PC-3 (cell line): ENCODE measurements at places on chromosomes 5 and 9. TPM values are rescaled to one million over a fixed set of nuclear protein-coding genes. Genes with fewer than 3 reads are reported as not detected.

DNA sequence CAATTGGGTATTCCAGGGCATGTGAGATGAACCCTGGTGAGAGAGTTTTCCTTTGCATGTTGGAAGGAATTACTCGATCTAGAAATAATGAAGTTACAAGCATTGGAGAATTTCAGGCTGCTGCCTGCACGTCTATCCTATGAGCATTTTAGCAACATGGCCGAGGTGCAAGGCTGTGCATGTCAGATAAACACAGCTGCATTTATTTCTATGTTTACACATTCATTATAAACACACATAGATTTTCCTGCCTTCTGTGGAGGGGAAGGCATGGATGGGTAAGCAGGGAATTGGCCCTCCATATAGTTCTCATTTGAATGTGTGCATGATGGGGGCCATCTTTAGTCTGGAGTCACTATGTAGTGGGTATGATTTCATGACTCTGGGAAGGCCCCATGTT lies 42.3 kb downstream of the AOPEP start:
- no peaks in the 10 kb centered on the region for H3K27me3 ChIP-seq
- no peaks in the 10 kb centered on the region for H3K36me3 ChIP-seq
- no peak overlapping the region for H3K27ac ChIP-seq
- H3K4me3 ChIP-seq: no peak overlapping the region
- no peak for DNase-seq
- H3K4me1 ChIP-seq: no peaks in the 10 kb centered on the region

The SPINK7 gene
- 0.15 TPM in 1 of 2 replicates, not detected in the other for total RNA-seq

DNA sequence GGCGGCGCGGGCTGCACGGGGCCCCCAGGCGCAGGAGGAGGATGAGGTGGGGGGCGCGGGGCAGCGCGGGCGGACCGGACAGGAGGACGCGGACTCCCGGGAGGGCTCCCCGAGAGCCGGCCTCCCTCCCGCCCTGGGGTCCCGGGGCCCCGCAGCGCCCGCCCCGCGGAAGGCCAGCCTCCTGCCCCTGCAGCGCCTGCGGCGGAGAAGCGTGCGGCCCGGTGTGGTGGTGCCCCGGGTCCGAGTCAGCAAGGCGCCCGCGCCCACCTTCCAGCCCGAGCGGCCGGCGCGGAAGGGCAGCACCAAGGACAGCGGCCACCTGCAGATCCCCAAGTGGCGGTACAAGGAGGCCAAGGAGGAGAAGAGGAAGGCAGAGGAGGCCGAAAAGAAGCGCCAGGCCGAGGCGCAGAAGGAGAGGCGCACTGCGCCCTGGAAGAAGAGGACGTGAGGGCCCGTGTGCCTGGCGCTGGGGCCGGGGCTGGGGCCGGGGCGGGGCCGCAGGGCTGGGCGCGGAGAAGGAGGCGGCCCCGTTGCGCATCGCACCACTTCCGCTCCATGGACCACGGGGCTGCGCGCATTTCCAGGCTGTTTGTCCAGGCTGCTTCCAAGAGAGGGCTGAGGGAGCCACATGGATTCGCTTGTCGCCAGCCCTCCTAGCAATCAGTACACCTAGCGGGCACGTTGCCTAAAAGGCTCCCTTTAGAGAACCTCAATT lies 86.0 kb downstream of the ANKRD33B start:
- no peak overlapping the region for H3K27ac ChIP-seq
- no peak overlapping the region for H3K4me3 ChIP-seq
- H3K4me1 ChIP-seq: no peaks in the 10 kb centered on the region

GRCh38 chr9:6757132-6757455 lies 679 bp upstream of the KDM4C start:
- no peaks in the 10 kb centered on the region for H3K36me3 ChIP-seq
- no peaks in the 10 kb centered on the region for H3K27me3 ChIP-seq
- peak overlapping the region; percentile 81 for H3K27ac ChIP-seq
- DNase-seq: peak; percentile 66

- peaks cover 14% of the 10 kb centered on the region for H3K4me1 ChIP-seq
- no peak overlapping the region for H3K4me3 ChIP-seq
- H3K27ac ChIP-seq: no peak overlapping the region
- H3K36me3 ChIP-seq: no peaks in the 10 kb centered on the region
- DNase-seq: no peak
Measured at GRCh38 chr9:132032238-132032950, 47.3 kb downstream of the MED27 start.

The EIF4EBP3 gene
- total RNA-seq: not detected in 2 replicates

GRCh38 chr9:110762783-110763182 lies 94.2 kb downstream of the MUSK start:
- DNase-seq: no peak
- H3K27me3 ChIP-seq: no peaks in the 10 kb centered on the region
- H3K4me1 ChIP-seq: no peaks in the 10 kb centered on the region; the same call in 1 of the 2 replicates
- H3K4me3 ChIP-seq: no peak overlapping the region
- H3K27ac ChIP-seq: no peak overlapping the region

GRCh38 chr9:127608104-127608966 lies 3.7 kb upstream of the STXBP1 start:
- DNase-seq: peak; percentile 82
- H3K36me3 ChIP-seq: no peaks in the 10 kb centered on the region
- H3K4me1 ChIP-seq: peaks cover 12% of the 10 kb centered on the region; the same call in 1 of the 2 replicates

DNA sequence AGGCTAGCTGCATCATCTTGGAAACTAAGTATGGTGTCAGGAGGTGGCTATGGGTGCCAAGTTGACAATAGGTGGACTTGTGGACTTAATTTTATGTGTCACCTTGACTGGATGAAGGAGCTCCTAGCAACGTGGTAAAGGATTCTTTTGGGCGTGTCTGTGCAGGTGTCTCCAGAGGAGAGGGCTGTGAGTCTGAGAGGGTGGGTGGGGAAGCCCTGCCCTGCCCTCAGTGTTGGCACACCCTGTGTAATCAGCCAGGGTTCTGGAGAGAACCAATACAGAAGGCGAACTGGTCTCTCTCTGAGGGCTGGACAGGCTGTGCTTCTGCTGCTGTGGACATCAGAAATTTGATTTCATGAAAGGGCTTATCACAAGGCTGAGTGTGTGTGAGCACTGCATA lies 61.0 kb downstream of the GTF3C4 start:
- H3K27ac ChIP-seq: no peak overlapping the region
- H3K4me3 ChIP-seq: no peak overlapping the region
- H3K27me3 ChIP-seq: no peaks in the 10 kb centered on the region
- no peaks in the 10 kb centered on the region for H3K36me3 ChIP-seq

- no peak overlapping the region for H3K27ac ChIP-seq
- DNase-seq: peak; percentile 40
- H3K27me3 ChIP-seq: no peaks in the 10 kb centered on the region
- 0 out of 2 replicates have a peak, but pooled peaks cover 7% of the 10 kb centered on the region for H3K36me3 ChIP-seq
- no peaks in the 10 kb centered on the region for H3K4me1 ChIP-seq
Measured at GRCh38 chr5:90792725-90793124, 234.1 kb downstream of the ADGRV1 start.

The SYK gene
- 12.9 and 14.6 TPM in 2 replicates for total RNA-seq

DNA sequence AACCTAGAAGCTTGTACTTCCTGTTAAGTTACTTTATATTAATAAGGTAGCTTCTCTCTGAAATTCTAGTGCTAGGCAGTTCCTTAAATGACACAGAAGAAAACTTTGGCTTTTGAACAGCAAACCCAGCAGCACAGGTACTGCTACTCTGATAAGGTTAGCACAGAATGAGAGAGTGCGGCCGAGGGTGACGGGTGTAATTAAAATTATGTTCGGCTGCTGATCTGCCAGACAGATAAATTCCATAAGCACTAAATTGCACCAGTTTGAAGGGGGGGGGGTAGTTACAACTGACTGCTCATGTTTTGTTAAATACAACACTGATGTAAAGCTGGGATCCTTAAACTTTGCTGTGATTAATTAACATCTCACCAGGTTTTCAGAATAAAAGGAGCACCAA lies 475.1 kb downstream of the SPOCK1 start:
- H3K4me3 ChIP-seq: no peak overlapping the region
- H3K36me3 ChIP-seq: no peaks in the 10 kb centered on the region
- no peaks in the 10 kb centered on the region; the same call in 1 of the 2 replicates for H3K4me1 ChIP-seq
- H3K27me3 ChIP-seq: no peaks in the 10 kb centered on the region

DNA sequence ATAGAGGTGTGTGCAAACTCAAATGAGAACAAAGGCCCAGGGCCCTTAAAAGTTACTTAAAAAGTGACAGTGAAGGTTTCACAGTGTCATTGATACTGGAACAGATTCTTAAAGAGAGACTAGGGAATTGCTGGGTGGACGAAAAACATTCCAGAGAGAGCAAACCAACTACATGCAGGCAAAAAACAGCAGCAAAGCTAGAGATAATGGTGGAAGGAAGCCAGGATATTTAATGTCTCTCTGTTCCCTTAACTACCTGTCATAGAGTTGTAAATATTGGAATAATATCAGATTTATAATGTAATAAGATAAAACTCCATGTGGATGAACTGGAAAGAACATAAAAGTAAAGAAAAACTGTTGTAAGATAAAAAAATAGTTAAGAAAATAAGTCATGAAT lies 508.6 kb downstream of the TAF11L14 start:
- no peaks in the 10 kb centered on the region for H3K4me1 ChIP-seq
- H3K27ac ChIP-seq: no peak overlapping the region
- no peak for DNase-seq
- no peaks in the 10 kb centered on the region for H3K27me3 ChIP-seq

GRCh38 chr9:106753155-106753671 lies 109.8 kb upstream of the ZNF462 start:
- no peaks in the 10 kb centered on the region; the same call in 1 of the 2 replicates for H3K4me1 ChIP-seq
- DNase-seq: no peak
- H3K27me3 ChIP-seq: no peaks in the 10 kb centered on the region
- H3K27ac ChIP-seq: no peak overlapping the region
- H3K36me3 ChIP-seq: no peaks in the 10 kb centered on the region

- H3K4me1 ChIP-seq: no peaks in the 10 kb centered on the region
- H3K4me3 ChIP-seq: no peak overlapping the region
- H3K27me3 ChIP-seq: no peaks in the 10 kb centered on the region
- DNase-seq: no peak
Measured at GRCh38 chr9:81073821-81074220, 615.5 kb downstream of the TLE1 start.

GRCh38 chr5:136001466-136001981 lies 27.3 kb upstream of the TGFBI start:
- H3K27me3 ChIP-seq: no peaks in the 10 kb centered on the region
- peaks cover 18% of the 10 kb centered on the region for H3K4me1 ChIP-seq
- DNase-seq: no peak
- H3K27ac ChIP-seq: no peak overlapping the region
- no peak overlapping the region for H3K4me3 ChIP-seq
- no peaks in the 10 kb centered on the region for H3K36me3 ChIP-seq

The SLC44A1 gene
- 15.3 and 16.1 TPM in 2 replicates for total RNA-seq

GRCh38 chr5:158436271-158437065 lies 577.5 kb upstream of the CLINT1 start:
- H3K36me3 ChIP-seq: no peaks in the 10 kb centered on the region
- no peaks in the 10 kb centered on the region for H3K4me1 ChIP-seq
- DNase-seq: no peak
- no peak overlapping the region for H3K27ac ChIP-seq

The SOX30 gene
- 0.51 TPM in 1 of 2 replicates, not detected in the other for total RNA-seq

- no peak overlapping the region for H3K4me3 ChIP-seq
- H3K27ac ChIP-seq: no peak overlapping the region
- H3K4me1 ChIP-seq: no peaks in the 10 kb centered on the region
Measured at GRCh38 chr5:77400645-77401044, 91.5 kb downstream of the WDR41 start.

DNA sequence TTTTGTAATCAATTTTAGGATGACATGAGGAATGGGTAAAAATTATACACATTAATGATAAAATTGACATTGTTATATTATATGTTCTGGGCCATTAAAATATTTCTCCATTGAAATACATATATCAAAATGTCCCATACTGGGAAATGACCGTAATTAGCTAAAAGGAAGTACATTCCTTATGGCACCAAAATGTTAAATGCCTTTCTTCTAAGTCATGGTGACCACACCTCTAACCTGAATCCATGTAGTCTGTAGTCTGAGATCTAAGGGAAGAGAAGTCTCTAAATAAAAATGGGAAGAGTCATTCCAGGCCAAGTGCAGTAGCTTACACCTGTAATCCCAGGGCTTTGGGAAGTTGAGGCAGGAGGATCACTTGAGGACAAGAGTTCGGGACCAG lies 10.0 kb upstream of the GDA start:
- no peaks in the 10 kb centered on the region for H3K27me3 ChIP-seq
- H3K4me3 ChIP-seq: no peak overlapping the region
- H3K27ac ChIP-seq: no peak overlapping the region

DNA sequence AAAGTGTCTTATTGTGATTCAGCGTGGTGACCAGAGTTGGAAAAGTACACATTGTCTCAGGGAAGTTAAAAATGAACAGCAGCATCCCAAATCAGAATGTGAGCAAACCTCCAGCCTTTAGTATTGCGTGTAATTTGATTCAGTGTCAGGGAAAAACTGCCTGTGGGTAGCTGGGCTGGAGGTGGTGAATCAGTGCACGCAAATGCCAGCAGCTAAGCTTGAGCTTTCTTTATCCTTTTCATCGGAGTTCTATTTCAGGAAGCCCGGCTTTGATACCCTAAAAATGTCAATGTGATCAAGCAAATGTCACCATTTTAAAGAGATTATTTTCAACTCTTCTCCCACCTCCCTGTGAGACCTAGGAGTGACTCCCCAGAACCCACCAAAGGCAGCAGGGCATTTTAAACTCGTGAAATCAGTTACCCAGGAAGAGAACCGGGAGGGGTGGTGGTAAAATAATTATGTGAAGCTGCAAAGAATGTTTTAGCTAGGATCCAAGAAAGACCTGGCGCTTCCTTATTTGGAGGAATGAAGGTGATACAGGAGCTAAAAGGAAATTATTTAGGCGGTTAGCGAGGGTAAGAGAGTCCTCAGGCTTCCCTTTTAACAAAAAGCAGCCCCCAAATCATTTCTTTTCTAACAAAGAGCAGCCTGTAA lies 25.7 kb upstream of the C5orf47 start:
- peak; percentile 88 for DNase-seq
- peak overlapping the region; percentile 89 for H3K27ac ChIP-seq
- no peaks in the 10 kb centered on the region for H3K36me3 ChIP-seq
- no peaks in the 10 kb centered on the region for H3K27me3 ChIP-seq

DNA sequence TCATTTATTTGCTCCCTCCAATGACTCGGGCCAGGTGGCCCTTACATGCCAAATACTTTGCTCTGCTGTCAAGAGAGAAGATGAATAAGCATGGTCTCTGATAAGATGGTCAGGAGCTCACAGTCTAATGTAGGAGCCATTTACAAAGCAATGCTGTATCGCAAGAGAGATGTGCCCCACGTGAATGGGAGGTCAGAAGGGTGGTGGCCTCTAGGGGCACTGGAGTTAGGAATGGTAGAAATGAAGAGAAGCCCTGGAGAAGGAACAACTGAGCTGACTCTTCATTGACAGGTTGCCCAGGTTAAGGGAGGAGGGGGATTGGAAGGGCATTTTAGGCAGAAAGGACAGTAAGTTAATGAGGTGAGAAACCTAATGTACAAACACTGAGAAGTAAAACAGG lies 286.5 kb downstream of the KCTD16 start:
- H3K4me3 ChIP-seq: no peak overlapping the region
- H3K27ac ChIP-seq: no peak overlapping the region
- H3K36me3 ChIP-seq: no peaks in the 10 kb centered on the region
- no peaks in the 10 kb centered on the region for H3K4me1 ChIP-seq
- H3K27me3 ChIP-seq: no peaks in the 10 kb centered on the region

The GADD45G gene
- total RNA-seq: 0.69 and 2.1 TPM in 2 replicates

The LRSAM1 gene
- total RNA-seq: 9.6 and 11.1 TPM in 2 replicates

GRCh38 chr5:167177736-167178135 lies 1113.7 kb upstream of the WWC1 start:
- no peaks in the 10 kb centered on the region for H3K36me3 ChIP-seq
- no peak for DNase-seq
- H3K27ac ChIP-seq: no peak overlapping the region

The ADAMTS16 gene
- total RNA-seq: 1.7 and 2.0 TPM in 2 replicates

GRCh38 chr5:126370796-126371718 lies 52.2 kb upstream of the GRAMD2B start:
- no peaks in the 10 kb centered on the region for H3K36me3 ChIP-seq
- H3K27me3 ChIP-seq: no peaks in the 10 kb centered on the region
- H3K4me1 ChIP-seq: peaks cover 60% of the 10 kb centered on the region
- peak overlapping the region; percentile 65 for H3K4me3 ChIP-seq
- DNase-seq: peak; percentile 83

- H3K4me3 ChIP-seq: no peak overlapping the region
- no peaks in the 10 kb centered on the region for H3K36me3 ChIP-seq
- H3K27ac ChIP-seq: peak overlapping the region; percentile 100
- no peak for DNase-seq
Measured at GRCh38 chr5:142643634-142644033, 42.3 kb downstream of the FGF1 start.
